ENCODE measurements at places on chromosomes 7 and 10.

DNA sequence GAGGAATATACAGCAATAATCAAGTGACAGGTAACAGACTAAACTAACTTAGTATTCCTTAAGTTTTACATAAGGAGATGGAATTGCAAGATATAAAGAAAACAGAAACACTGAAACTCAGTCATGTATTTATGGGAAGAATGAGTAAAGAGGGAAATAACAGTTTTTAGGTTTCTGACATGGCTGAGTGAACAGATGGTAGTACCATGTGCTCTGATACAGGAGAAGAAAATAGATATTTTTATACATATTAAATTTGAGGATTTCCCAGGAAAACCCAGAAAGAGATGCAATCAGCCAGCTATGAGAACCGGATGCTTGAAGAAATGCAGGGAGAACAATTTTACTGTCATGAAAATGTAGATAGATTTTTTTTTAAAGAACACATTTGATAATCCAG lies 669.5 kb upstream of the GRM3 start:
- no peak for DNase-seq

GRCh38 chr7:93632371-93632770 lies 57.8 kb upstream of the CALCR start:
- DNase-seq, result no peak

DNA sequence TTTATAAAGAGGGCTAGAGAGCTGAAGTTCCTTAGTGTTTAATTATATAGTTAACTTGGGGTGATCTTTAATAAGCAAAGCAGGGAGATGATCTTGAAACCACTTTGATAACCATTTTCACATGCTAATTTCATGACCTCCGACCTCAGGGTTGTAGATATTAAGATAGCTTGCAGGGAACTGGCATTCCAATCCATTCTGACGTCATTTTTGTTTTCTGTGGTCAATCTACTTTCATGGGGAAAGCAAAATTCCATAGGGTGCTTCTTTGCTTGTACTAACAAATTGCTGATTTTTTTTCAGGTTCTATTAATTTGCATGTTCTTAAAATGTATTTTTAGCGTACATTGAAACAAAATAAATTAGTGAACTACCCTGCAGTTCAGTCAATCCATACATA lies 139.3 kb downstream of the CDCA7L start:
- DNase-seq, result no peak

DNA sequence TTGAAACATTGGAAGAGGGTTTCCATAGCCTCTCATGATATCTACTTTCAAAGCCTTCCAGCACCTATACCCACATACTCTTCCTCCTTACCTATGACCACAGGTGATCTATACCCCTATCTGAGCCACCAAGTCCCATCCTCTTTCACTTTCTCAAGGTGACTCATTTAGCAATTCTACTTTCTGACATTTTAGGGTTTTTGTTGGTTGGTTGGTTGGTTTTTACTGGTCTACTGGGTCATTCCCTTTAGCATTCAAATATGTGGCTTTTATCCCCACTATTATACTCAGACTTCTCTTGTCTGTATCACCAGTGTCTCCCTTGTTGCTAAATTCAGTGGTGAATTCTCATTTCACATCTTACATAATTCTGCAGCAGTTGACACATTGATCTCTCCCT lies 130.4 kb upstream of the STEAP4 start:
- no peak for DNase-seq

- DNase-seq, result no peak
Observed at GRCh38 chr10:129174232-129175014, 292.6 kb upstream of the MGMT start.

DNA sequence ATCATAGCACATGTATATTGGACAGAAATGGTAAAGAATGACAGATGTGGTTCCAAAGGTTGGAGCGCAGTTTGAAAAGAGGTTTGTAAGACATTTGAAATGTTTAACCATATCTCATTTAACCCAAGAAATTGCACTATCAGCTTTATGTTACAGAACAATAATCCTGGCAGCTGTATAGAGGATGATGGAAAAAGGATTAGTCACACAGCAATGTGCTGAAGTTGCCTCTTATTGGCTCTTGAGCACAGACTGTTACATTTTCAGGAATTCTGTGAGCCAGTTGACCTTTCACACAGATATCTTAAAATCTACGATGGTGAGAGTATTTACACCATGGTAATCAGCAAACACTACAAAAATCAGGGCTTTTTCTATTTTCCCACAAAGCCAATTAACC lies 3.9 kb downstream of the COG5 start:
- DNase-seq, result no peak

DNA sequence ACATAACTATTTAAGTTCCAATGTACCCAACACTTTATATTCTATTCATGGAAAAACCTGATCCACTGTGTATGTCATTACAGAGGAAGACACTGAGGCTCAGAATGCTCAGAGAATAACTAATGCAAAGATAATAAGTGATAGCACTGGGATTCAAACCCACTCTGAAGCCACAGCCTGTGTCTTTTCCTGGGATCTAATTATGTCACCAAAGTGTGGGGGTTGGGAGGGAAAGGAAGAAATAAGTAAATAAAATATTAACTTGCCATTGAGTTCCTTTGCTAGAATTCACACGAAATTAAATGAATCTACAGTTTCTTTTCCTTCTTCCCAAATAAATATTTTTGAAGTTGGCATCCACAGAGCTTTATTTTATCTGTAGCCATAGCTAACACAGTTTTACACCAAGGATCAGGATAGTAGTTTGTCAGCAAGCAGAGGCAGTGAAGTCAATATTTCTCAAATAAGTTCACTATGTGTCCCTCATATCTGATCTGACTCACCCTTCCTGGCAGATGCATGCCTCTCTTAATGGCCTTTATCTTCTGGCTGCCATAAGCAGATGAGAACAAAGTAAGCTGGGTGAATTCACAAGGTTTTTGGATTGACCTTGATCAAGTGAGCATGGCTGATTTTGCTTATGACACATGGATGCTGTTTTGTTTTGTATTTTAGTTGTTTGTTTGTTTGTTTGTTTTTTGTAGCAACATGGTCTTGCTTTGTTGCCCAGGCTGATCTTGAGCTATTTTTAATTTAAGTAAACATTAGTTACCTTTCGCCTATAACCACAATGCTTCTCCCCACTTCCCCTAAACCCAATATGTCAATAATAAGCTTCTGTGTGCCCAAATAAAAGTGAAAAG lies 6.3 kb downstream of the RAPGEF5 start:
- no peak for DNase-seq

- no peak for DNase-seq
Observed at GRCh38 chr10:75508239-75508813, 76.9 kb downstream of the LRMDA start.

- DNase-seq, result no peak
Observed at GRCh38 chr10:124142006-124142739, 48.8 kb upstream of the CHST15 start.

- DNase-seq, result no peak
Observed at GRCh38 chr7:114825423-114825951, 96.4 kb upstream of the MDFIC start.

DNA sequence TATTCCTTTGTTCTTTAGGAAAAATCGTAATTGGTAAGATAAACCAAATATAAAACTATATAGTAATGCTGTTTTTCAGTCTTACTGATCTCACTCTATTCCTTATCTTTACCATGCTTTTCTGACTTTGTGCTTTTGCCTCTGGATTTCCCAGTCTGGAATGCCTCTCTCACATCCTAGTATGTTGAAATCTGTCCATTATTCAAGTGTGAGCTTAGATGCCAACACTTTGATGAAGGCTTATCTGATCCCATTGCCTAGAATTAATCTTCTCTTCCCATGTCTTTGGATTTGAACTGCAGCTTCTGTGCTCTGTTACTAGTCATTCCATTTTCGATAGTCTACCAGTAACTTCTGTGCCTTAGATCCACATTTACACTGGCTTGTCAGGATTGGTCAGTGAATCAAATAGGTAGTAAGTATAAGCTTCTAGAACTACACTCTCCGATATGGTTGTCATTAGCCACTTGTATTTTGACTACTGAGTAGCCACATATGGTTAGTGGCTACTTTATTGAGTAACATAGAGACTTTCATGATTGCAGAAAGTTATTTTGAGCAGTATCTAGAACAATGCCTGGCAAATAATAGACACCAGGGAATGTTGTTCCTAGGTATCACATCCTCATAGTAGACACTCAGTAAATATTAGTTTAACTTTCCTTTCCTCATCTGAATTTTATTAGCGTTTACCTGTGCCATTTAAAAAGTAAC lies 92.9 kb downstream of the BMPR1A start:
- no peak for DNase-seq
